Left lobe of liver (tissue), 2 donors: ENCODE measurements at places on chromosomes 6 and 20. TPM values are rescaled to one million over a fixed set of nuclear protein-coding genes. Genes with fewer than 3 reads are reported as not detected.

RIPPLY2 gene
- total RNA-seq, result not detected

CBLN4 gene
- total RNA-seq, result not detected

CALHM4 gene
- total RNA-seq, result not detected

CFAP61 gene
- total RNA-seq, result not detected

TMEM244 gene
- total RNA-seq, result not detected

CCND3 gene
- 14.7 TPM for total RNA-seq

TFAP2C gene
- total RNA-seq, result 0.13 TPM

MEI4 gene
- 0.10 TPM for total RNA-seq

KIZ gene
- total RNA-seq, result 6.8 TPM

PTK6 gene
- 12.0 TPM for total RNA-seq

TREML1 gene
- not detected for total RNA-seq

FOXF2 gene
- not detected for total RNA-seq
